Effector memory CD4-positive, alpha-beta T cell (primary cell): ENCODE measurements at places on chromosomes 3 and 15.

GRCh38 chr3:83928903-83929302 lies 1029.9 kb upstream of the CADM2 start:
- DNase-seq = no peak

DNA sequence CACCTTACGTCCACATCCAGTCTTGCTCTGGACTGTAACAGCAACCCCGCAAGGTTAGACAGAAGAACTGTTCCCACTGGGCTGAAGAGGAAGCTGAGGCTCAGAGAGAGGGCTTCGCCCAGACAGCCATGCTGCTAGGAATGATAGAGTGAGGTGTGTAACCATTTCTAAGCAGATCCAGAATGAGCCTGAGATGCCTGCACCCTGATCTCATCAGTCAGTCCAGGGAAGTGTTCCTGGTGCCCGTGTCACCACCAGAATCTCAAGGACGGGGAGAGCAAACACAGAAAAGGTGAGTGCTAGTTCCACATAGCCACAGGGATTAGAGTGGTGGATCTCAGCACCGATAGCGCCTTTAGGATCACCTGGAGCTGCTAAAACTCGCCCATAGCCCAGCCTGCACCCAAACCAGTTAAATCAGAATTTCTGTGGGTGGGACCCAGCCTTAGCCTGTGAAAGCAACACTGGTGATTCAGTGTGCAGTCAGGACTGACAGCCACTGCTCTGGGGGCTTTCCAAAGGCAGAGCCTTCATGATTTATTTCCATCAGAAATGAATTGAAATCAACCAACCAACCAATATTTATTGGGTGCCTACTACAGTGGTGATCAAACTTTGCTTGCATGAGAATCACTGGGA lies 12.3 kb downstream of the ISLR start:
- no peak for DNase-seq

DNA sequence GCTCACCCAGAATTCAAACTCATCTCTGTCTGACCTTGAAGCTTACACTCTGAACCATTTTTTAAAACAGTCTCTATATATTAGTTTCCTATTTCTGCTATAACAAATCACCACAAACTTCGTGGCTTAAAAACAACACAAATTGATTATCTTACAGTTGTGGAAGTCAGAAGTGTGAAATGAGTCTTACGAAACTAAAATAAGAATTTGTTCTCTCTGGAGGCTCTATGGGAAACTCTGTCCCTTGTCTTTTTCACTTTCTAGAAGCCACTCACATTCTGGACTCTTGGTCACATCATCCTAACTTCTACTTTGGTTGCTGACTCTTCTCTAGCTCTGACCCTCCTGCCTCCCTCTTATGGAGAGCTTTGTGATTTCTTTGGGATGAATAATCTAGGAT lies 429.3 kb upstream of the THBS1 start:
- no peak for DNase-seq

- no peak for DNase-seq
Measured at GRCh38 chr3:98733053-98733811, 29.9 kb upstream of the ST3GAL6 start.

DNA sequence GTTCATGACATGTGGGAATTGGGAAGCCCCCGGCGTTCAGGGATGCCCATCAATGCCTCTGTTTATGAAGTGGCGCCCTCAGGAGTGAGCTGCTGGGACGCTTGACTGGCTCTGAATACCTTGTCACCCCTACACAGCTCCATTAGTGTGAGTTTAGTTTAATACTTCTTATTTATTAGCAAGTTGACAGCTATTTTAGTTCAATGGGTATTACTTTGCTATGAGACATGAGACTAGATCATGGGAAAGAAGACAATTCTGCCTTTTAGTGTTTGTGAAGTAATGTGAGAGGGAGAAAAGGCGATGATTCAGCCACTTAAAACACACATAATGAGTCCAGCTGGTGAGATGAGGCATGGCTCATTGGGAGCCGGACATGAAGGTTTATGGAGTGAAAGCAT lies 678.5 kb downstream of the NR2F2 start:
- no peak for DNase-seq

GRCh38 chr3:48974076-48974864 lies 15.8 kb upstream of the P4HTM start:
- no peak for DNase-seq

DNA sequence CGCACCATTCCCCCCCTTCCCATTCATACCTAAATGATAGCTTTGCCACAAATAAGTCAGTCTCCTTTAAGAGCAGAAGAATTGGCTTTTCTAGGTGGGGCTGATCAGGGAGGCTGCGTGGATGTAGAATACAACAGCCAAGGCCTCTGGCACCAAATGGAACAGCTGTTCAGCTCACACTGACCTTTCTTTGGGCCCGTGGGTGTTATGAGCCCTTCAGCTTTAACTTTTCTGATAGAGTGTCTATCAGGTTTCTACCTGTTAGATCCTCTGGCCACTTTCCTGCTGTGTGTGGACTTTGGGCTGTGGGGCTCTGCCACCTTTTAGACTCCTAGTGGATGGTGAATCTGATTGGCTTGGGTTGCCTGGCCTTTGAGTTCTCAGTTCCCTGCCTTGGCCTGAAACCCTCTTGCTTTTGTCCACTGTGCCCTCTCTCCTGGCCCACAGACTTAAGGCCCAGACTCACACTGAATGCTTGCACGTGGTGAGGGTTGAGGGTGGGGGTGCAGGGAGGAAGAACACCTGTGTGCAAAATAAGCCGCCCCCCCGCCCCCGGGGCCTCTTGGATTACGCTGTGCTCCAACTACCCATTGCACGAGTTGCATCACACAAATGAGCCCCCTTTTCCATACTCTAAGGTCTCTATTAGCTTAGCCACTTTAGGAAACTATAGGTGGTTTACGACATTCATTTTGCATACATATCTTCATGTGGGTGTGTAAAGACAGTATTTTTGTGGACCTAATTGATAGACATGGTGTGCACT lies 1.3 kb upstream of the RFX7 start:
- no peak for DNase-seq

DNA sequence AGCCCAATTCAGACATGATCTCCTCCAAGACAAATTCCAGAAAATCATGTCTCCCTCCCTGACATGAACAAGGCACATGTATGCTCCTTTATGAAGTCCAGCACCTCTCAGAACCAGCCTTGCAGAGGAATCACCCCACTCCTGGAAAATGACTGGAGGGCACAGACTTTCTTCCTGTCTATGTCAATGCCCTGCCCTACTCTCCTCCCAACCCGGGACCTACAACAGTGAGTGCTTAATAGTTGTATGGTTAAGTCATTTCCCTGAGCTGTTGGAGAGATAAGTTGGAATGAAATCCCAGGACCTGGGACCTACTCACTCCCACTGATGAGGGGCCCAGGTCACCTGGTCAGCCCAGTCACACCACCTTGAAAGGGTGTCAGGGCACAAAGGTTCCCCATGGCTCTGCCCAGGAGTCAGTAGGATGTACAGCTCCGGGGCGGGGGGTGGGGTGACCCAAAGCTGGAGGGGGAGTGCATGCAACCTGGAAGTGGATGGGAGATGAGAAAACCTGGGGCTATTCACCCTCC lies 80.1 kb upstream of the HERC1 start:
- DNase-seq = no peak

GRCh38 chr3:47083786-47084185 lies 80.1 kb downstream of the SETD2 start:
- DNase-seq = no peak

- DNase-seq = no peak
Measured at GRCh38 chr15:67745073-67746006, 80.0 kb upstream of the SKOR1 start.

DNA sequence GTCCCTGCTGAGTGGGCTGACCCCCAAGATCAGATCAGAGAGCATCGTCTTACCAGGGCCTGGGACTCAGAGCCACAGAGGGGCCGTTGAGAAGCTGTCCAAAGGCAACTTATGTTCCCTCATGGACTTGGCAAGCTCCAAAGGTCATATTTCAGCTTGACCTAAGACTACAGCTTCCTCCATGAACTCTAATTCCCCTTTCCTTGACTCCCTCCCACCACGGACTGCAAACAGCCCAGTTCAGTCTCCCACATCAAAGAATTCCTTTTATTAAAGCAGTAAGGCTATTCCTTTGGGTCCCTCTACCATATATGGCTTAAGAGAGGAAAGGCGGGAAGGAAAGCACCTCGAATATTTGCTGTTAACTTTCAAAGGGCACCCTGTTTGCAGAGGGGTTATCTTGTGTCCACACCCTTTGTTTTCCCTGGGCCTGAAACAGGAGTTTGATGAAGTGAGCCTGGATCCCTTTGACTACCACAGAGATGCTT lies 146.1 kb upstream of the THBS1 start:
- DNase-seq = no peak

GRCh38 chr3:155420881-155421486 lies 127.5 kb upstream of the STRIT1 start:
- no peak for DNase-seq
